ENCODE measurements at places on chromosomes 6 and 20.

- no peak for DNase-seq
Observed at GRCh38 chr20:53221731-53222130, 249.6 kb downstream of the TSHZ2 start.

DNA sequence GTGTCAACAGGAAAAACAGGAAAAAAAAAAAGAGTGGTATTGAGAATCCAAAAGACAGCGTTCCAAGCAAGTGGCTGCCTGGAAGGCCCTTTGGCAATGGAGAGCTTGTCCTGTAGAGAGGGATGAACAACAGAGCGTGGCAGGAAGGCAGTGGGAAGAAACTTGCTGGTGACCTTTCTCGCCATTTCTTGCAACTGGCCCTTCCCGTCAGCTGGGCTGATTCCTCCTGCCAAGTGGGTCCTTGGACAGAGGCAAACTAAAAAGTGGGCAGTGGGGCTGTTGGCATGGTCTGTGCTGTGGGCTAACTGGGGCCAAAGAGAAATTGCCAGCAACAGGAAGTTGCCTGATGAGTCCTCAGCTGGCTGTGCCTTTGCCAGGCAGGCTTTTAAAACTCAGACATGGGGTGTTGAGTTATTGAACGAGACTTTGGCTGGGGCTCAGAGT is 43.9 kb upstream of the CLDN20 start:
- no peak for DNase-seq

GRCh38 chr6:153367021-153367420 is 235.9 kb upstream of the RGS17 start:
- no peak for DNase-seq

- DNase-seq = no peak
Observed at GRCh38 chr20:61796738-61797137, 268.9 kb downstream of the TAF4 start.

DNA sequence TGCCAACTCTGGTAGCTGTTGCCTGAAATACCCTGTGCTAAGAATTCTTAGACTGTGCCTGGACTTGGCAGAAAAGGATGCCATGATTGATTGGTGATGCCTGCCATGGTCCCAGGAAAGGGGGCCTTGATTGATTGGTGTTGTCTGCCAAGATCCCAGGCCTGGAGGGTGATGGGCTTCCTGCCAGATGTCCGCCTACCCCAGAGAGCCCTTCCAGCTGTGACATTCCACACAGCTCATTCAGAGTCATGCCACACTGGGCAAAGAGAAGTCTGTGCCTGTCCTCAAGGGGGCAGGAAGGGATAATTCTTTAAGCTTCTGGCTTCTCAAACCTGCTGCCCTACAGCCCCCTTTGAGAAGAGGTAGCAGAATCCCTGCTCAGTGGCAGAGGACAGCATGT is 24.6 kb downstream of the RIMS4 start:
- DNase-seq = no peak

- DNase-seq = no peak
Observed at GRCh38 chr20:25600632-25601031, 15.3 kb upstream of the NINL start.

DNA sequence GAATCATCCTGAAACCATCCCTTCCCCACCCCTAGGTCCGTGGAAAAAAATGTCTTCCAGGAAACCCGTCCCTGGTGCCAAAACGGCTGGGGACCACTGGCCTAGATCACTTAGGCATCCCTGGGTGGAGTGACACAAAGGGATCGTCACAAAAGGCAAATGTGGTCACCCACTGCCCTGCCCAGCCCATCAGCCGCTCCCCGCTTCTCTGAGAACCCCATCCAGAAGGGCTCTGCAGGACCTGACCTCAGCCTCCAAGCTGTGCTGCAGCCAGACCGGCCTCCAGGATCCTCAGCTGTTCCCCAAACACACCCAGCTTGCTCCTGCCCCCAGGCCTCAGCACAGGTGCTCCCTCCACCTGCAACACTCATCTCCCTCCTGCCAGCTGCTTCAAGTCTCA is 61.6 kb downstream of the PREX1 start:
- no peak for DNase-seq

GRCh38 chr6:31636698-31637596 is 15.5 kb downstream of the BAG6 start:
- DNase-seq = no peak

- DNase-seq = no peak
Observed at GRCh38 chr6:79384845-79385244, 150.4 kb upstream of the HMGN3 start.

DNA sequence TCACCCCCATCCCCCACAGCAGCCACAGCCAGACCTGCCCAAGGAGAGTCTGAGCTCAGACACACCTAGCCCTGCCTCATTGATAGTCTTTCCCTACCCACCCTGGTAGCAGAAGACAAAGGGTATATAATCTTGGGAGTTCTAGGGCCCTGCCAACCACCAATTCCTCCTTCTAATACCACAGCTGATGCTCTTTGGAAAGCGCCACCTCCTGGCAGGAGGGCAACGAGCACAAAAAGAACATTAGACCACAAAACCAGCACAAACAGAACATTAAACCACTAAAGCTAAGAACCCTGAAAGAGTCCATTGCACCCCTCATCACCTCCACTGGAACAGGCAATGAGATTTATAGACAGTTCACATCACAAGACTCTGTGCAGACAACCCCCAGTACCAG is 195.8 kb upstream of the FUT9 start:
- no peak for DNase-seq

DNA sequence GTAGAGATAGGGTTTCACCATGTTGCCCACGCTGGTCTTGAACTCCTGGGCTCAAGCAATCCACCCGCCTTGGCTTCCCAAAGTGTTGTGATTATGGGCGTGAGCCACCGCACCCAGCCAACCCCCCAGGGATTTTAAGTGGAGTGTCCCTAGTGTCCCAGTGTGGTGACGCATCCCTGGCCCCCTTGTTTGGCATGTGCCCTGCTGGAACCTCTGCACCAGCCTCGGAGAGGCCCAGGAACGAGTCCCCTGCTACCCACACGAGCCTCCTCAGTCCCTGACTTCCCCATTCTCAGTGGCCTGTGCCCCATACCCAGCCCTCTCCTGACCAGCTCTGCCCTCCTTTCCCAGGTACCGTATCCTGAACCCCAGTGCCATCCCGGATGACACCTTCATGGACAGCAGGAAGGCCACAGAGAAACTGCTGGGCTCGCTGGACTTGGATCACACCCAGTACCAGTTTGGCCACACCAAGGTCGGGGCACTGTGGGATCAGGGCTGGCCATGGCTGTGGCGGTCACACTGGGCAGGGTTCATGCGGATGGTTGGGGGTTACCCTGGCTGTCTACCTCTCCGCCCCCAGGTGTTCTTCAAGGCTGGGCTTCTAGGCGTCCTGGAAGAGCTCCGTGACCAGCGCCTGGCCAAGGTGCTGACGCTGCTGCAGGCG is 37.2 kb downstream of the MYH7B start:
- DNase-seq = no peak
